ENCODE measurements at places on chromosomes 2 and 18.

GRCh38 chr2:235049719-235050118 lies 97.9 kb downstream of the SH3BP4 start:
- DNase-seq = no peak

DNA sequence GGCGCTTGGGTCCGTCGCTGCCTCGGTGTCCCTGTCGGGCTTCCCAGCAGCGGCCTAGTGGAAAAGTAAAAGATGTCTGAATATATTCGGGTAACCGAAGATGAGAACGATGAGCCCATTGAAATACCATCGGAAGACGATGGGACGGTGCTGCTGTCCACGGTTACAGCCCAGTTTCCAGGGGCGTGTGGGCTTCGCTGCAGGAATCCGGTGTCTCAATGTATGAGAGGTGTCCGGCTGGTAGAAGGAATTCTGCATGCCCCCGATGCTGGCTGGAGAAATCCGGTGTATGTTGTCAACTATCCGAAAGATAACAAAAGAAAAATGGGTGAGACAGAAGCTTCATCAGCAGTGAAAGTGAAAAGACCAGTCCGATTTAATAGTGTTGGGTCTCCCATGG lies 8.0 kb downstream of the HES6 start:
- DNase-seq = no peak

GRCh38 chr2:156340377-156340776 lies 7.9 kb upstream of the NR4A2 start:
- DNase-seq = no peak

DNA sequence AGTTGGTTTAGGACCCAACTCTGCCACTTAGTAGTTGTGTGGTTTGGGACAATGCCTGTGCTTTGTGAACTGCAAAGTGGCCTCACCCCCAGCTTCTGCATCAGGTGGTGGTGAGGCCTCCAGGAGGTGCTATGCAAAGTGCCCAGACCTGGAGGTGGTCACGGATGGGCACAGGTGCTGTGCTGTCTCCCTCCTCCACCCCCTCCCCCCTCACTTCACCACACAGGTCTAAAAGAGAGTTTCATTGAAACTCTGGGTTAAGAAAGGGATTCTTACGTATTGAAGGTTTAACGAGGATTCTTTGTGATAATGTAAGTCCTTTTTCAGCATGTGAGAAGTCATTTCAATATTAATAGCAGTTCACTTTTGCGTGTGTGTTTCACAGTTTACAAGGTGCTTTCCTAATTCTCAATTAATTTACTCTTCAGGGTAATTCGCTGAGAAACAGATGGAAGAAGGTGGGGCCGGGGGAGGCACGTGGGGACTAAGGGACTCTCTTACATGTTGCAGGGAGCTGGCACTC lies 369.9 kb downstream of the LPIN1 start:
- DNase-seq = no peak

DNA sequence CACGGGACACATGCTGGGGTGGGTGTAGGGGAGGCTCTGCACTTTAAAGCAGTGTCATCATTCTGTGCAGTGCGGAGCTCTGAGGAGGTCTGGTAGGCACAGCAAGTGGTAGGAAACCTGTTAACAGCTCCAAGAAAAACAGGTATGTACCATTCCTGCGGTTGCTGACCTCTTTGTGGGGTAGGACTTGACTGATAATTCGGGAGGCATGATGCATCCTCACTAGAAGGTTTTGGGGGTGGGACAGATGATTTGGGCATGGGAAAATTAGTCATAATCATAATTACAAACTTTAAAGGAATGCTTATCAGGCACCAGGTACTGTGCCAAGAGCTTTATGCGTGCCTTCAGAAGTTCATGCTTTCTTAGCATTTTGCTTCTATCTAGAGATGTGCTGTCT lies 9.7 kb downstream of the DOK1 start:
- no peak for DNase-seq

DNA sequence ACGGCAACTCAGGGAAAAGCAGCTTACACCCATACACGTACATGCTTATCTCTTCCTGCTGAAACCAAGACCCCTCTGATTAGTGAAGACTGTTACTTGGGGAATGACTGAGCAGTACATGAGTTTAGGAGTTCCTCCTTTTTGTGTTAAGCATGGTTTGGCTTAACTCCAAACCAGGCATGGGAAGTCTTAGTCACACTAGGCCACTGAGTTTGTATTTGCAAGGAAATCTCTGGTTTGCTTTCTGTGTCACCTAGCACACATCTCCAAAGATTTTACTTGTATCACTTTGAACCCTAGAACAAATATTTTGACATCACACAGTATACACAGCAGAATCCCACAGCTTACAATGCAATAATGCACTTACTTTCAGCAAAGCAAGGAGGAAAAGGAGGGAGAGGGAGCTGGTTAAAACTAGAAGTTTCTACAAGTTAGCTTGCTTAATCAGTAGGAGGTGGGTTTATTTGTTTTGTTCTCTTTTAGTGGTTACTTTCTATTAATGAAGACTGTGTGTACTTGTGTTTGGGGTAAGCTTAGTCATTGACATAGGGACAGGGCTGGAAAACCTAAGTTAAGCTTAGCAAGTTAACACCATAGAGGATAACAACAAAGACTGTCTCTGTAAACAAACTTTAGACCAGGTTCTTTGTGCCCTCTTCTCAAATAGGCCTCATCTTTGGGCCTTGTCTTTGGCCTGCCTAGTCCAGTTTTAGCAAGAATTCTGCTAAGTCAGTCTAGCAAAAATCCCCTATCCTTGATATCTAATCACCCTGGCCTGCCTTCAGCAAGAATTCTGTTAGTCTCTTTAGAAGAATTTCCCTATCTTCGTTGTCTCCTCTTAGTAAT lies 219.4 kb downstream of the MREG start:
- no peak for DNase-seq

GRCh38 chr2:238136820-238137537 lies 1.5 kb upstream of the KLHL30 start:
- peak; percentile 53 for DNase-seq
